Stimulated activated CD8-positive, alpha-beta memory T cell treated with anti-CD3 and anti-CD28 coated beads, Interleukin-7, amount 100 ng/mL, for 1 hour (primary cell): ENCODE measurements at places on chromosomes 3 and 15.

DNA sequence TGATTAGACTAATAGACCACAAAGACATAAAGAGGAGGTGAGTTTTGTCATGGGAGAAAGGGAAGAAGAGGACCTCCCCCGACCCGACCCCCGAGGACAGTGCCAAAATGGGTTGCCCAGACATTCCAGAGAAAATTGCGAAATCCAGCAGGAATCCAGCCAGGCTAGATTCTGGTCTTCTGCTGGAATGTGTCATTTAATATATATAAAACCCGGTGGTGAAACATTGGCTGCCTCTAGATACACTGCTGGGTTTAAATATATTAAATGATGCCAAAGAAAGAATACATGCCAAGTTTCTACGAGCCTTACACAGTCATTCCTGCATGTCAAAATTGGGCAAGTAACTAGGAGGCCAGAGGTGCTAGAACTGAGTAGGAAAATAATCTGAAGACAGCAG lies 45.3 kb upstream of the SPESP1 start:
- no peak for DNase-seq

- DNase-seq, result no peak
These were observed 7.9 kb downstream of the FAM162A start for GRCh38 chr3:122391681-122392446.

DNA sequence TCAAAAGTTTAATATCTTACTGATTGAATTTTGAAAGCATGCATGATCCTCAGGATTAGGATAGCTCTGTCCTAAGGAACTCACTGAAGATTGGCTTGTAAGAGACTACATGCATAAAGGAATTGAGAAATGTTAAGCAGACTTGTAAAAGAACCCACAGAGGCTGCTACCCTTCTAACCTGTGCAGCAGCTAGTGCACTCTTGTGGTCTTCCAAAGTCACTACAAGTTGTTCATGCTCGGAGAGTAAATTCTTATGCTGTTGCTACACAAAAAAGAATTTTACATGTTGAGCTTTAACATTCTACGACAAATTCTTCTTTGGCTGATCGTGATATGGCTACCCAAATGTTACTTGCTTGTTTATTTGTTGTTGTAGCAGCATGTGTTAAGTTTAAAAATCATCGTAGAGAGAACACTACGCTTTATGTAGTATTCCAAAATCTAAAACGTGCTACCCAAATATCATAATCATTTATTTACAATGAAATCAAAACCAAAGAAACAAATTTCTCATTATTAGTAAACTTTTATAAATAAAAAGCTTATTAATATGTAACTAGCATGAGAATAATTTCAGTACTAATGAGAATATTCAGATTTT lies 55.0 kb downstream of the GOLIM4 start:
- no peak for DNase-seq

DNA sequence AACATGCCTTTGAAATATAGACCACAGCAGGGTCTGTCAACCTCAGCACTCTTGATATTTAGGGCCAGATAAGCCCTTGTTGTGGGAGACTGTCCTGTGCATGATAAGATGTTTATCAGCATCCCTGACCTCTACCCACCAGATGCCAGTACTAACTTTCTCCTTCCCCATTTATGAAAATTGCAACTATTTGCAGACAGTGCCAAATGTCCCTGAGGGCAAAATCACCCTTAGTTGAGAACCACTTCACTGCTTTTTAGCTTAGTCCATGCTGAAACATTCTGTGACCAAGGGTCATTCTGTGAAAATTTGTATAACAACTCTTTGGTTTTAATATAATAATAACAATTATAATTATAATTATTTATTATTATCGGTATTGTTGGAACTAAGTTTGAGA lies 1032.4 kb downstream of the MCTP2 start:
- no peak for DNase-seq

DNA sequence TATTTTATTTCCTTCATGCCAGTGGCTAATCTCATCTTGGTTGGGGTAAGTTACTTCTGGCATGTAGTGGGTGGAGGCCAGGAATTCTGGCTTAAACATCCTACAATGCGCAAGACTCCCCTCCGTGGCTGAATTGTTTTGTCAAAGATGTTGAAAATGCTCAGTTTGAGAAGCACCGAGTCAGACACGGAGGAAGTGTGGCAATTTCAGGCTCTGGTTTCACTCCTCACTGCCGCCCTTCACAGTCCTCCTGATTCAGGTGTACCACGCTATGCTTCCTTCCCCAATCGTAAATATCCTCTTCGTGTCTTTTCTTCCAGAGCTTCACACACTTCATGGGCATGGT lies 150.7 kb downstream of the OPA1 start:
- no peak for DNase-seq

DNA sequence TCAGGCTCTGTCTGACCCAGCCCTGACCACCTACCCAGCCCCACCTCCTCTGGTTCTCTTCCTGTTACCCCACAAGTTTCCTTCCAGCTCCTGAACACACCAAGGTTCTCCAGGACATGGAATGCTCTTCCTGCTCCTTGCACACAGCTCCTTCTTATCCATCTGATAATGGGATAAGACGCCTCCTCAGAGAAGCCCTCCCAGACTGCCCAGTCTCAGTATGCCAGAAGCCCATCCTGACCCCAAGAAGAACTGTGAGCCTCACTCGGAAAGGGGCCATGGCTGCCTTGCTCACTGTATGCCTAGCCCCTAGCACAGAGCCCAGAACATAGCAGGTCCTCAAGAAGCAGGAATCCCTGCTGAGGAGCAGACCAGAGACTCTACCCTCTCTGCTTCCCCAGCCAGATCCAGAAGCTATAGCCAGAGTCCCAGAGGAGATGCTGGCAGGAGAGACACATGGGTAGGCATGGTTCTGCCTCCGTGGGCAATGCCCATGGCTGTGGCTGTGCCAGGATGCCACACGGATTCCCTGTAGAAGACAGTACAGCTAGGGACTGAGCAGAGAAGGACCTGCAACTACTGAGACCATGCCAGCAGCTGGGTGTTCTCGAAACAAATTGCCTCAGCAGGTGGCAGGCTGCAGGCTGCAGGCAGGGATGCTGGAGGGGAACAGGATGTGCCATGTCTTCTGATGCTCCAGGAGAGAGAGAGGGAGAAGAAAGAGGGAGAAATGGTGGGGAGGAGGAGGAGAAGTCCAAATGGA lies 74.0 kb upstream of the LINGO1 start:
- no peak for DNase-seq

- no peak for DNase-seq
These were observed 92.8 kb upstream of the DCBLD2 start for GRCh38 chr3:98994128-98994762.

- DNase-seq, result no peak
These were observed 177.1 kb downstream of the RPLP1 start for GRCh38 chr15:69629631-69630161.
